ENCODE measurements at places on chromosomes 11 and 22. TPM values are rescaled to one million over a fixed set of nuclear protein-coding genes. Genes with fewer than 3 reads are reported as not detected.

SCGB1D4 gene
- not detected for total RNA-seq

NDUFS8 gene
- 168 TPM for total RNA-seq

SLC7A4 gene
- total RNA-seq, result 5.6 TPM

JAML gene
- 12.9 TPM for total RNA-seq

IRAG1 gene
- total RNA-seq, result 112 TPM

SLC16A8 gene
- 0.35 TPM for total RNA-seq
